ENCODE measurements at places on chromosomes 6 and 20. TPM values are rescaled to one million over a fixed set of nuclear protein-coding genes. Genes with fewer than 3 reads are reported as not detected.

CTAGE9 gene
- not detected for polyA plus RNA-seq

PRSS16 gene
- 17.6 TPM for polyA plus RNA-seq

TMEM170B gene
- polyA plus RNA-seq, result 1.5 TPM

OOEP gene
- polyA plus RNA-seq, result not detected

SLC16A10 gene
- polyA plus RNA-seq, result 5.1 TPM

- no peak for DNase-seq
These were observed 119.7 kb upstream of the ZNF184 start for GRCh38 chr6:27592481-27593199.

DNA sequence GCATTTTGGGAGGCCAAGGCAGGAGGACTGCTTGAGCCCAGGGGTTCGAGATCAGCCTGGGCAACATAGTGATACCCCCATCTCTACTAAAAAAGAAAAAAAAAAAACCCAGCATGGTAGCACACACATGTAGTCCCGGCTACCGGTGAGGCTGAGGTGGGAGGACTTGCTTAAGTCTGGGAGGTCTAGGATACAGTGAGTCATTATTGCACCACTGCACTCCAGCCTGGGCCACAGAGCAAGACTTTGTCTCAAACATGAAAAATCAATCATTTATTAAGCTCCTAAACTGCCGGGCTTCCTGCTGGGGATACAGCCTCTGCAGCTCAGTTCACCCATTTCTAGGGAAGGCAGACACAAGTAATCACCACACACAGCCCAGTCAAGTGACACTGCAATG, 7.3 kb upstream of the USP45 start:
- DNase-seq, result no peak

DNA sequence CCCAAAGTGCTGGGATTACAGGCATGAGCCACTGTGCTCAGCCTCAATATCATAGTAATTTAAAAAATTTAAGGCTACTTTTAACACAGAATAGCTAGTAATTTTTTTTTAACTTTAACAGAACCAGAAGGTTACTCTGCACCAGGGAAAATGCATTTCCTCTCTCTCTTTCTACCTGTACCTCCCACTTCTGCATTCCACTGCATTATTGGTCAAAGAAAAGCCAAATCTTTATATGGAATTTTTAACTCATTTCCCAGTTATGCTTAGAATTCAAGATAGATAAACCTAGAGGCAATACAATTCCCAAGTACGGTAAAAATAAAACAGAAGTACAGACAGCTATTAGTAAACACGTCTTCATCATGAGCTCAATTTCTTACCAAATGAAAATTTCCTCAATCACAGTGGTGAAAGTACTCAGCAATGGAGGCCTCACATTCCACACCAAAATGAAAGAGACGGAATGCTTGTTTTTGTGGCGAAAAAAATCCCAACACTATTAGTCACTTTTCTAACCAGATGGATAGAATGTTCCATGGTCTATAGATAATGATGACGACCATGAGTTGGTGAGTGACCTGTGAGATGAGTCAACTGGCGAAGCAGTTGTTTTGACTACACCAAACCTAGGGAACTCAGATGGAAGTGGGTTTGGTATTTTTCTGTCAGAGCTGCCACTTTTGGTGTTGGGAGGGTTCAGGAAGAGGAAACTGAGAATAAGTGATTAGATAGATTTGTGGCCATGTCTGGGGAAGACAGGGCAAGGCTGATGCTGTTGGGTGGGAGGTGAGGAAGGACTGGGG, 104.7 kb upstream of the SGK1 start:
- DNase-seq, result no peak

- DNase-seq, result no peak
These were observed 37.8 kb downstream of the MARCKS start for GRCh38 chr6:113894712-113895674.

GRCh38 chr6:138105880-138106664, 1.1 kb downstream of the PERP start:
- no peak for DNase-seq

DNA sequence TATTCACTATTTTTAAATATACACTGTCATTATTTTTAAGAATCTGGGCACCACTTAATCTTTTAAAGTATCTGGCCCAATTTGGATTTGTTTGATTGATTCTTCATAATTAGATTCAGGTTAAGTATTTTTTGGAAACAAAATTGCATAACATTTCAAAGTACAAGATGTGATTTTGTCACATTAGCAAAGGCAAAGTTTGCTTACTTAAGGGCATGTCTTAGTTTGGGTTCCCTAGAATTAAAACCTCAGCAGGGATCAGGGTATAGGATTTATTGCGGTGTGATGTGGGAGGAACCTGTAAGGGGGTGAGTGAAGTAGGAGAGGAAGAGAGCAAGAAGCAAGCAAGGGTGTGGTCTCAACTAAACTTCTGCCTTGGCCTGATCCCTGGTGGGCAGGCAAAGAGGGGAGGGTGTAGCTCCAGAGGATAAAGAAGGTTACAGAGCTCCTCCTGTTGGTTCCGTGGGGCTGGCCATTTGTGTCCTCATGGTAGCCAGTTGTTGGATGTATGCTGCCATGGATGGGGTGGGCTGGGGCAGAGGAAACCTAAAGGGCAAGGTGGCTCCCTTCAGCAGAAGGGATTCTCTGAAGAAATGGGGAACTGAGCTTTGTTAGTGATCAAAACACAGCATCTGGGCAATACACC, 668.7 kb upstream of the SLC35B3 start:
- DNase-seq, result no peak

- DNase-seq, result no peak
These were observed 98.5 kb upstream of the TMEM170B start for GRCh38 chr6:11439017-11439420.

- no peak for DNase-seq
These were observed 172.0 kb downstream of the ZDHHC14 start for GRCh38 chr6:157552820-157553485.

- DNase-seq, result no peak
These were observed 129.4 kb downstream of the BCAS1 start for GRCh38 chr20:53940907-53941545.

- DNase-seq, result peak; percentile 64
These were observed 59.6 kb upstream of the TAGAP start for GRCh38 chr6:159104163-159104925.

DNA sequence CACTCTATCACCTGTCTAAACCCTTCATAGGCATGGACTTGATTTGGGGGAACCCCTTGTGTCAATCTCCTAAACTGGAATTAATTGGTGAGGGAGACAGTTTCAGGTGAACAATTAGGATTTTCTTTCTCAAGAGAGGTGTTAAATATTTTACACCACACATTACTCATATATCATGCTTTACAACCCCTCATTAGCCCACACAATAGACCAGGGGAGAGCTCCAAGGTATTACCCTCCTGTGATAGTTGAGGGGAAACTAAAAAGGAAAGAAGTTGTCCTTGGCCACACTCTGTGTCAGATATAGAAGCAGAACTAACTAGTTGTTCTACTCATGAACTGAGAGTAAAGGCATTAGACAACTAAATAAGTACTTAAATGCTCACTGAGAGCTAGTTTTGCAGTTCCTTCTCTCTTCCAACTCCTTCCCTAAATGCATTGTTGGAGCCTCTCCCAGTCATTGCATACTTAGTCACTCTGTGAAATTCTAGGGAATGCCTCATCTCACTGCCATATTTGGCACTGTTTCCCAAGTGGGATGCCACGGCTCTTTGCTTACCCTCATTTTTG, 183.7 kb upstream of the CEP162 start:
- no peak for DNase-seq

DNA sequence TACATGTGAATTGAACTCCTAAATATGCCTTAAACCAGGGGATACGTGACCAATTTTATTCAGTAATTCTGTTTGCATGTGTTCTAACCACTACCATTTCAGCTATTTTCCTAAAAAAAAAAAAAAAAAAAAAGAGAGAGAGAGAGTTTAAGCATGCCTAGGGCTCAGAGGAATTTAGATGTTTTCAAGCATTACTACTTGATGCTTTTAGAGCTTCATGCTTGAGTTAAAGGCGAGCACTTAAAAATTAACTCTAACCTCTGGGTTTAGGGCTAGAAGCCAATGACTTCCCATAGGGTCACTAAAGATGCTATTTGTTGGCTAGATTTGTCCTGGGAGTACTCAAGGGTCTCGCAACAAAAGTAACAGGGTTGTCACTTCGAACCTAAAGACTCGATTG, 217.7 kb downstream of the ATXN1 start:
- no peak for DNase-seq

- no peak for DNase-seq
These were observed 360.8 kb downstream of the QKI start for GRCh38 chr6:163775313-163775712.

DNA sequence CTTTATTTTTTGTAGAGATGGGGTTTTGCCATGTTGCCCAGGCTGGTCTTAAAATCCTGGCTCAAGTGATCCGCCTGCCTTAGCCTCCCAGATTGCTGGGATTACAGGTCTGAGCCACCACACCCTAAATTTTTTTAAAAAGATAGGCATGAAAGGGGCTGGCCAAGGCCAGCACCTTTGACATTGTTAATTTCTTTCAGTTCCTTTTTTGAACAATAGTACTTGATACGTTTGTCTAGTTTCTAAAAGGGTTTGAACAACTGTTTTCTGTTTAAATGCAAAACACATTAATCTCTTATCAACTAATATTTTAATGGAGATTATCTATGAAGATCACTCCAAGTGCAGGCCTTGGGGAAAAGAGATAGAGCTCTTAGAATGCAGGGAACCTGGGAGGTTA, 37.6 kb upstream of the PTPRK start:
- no peak for DNase-seq

DNA sequence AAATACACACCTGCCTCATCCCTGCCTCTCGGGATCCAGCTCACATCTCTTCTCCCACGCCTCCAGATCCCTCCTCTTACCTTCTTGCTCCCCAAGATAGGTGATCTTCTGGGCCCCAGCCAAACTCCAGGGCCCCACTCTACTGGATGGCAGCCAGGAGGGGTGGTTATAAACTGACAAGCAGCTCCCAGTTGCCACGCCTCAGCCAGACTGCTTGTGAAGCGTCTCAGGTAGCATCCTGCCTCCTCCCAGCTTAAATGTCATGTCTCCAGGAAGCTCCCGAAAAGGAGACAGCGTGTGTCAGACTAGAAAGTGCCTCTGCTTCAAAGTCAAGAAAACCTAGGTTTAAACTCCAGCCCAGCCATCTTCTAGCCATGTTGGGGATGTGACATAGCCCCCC, 114.1 kb downstream of the LRFN2 start:
- no peak for DNase-seq

GRCh38 chr6:62775427-62776022, 435.7 kb upstream of the FKBP1C start:
- no peak for DNase-seq

GRCh38 chr6:31736768-31737314, 511 bp upstream of the CLIC1 start:
- DNase-seq, result no peak

Measured in pancreas (tissue), 10 donors.